Occipital lobe (tissue), 3 donors: ENCODE measurements at places on chromosomes 7 and 10.

GRCh38 chr7:132685277-132685676, 109.0 kb upstream of the PLXNA4 start:
- DNase-seq = no peak

DNA sequence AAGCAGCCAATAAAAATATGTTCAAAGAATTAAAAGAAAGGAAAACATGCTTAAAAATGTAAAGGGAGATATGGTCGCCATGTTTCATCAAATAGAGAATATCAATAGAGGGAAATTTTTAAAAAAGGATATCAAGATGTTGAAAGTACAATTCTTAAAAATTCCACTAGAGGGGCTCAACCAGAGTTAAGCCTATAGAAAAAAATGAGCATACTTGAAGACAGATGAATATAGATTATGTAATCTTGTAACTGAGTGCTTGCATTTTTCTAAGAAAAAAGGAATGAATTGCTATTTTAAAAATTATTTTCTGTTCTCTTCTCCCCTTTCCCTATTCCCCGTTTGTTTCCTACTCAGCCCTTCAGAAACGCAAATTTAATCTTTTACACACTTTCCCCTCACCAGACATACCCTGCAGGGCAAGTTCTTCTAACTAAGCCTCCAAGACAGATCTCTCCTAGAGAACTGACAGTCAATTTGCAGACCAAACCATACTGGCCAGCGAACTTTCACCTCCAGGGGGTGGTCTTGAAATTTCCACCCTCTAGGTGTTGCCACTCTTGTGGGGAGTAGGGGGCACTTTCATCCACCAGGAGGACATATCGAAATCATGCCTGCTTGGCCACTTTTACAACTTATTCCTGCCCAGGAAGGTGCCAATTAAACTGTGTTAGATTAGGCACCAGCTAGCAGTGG, 67.7 kb downstream of the NSUN6 start:
- no peak for DNase-seq

DNA sequence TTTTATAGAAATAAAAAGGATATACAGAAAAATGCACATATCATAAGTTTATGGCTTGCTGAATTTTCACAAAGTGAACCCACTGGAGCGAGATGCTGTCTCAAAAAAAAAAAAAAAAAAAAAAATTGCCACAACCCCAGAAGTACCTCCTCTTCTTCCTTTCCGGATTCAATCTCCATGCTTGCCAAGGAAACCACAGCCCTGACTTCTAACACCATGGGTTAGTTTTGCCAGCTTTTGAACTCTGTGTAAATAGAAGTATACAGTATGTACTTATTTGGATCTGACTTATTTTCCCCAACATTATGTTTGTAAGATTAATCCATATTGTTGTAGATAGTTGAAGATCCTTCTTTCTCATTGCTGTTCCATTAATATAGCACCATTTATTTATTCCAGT, 40.0 kb downstream of the FANK1 start:
- no peak for DNase-seq

DNA sequence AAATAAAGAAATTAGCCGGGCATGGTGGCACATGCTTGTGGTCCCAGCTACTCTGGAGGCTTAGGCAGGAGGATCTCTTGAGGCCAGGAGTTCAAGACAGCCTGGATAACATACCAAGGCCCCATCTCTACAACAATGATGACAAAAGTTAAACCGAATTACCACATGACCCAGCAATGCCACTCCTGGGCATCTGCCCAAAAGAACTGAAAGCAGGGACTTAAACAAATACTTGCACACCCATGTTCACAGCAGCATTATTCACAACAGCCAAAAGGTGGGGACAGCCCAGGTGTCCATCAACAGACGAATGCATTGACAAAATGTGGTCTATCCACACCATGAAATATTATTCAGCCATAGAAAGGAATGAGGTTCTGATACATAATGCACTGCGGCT, 83.9 kb downstream of the HIP1 start:
- DNase-seq = no peak

DNA sequence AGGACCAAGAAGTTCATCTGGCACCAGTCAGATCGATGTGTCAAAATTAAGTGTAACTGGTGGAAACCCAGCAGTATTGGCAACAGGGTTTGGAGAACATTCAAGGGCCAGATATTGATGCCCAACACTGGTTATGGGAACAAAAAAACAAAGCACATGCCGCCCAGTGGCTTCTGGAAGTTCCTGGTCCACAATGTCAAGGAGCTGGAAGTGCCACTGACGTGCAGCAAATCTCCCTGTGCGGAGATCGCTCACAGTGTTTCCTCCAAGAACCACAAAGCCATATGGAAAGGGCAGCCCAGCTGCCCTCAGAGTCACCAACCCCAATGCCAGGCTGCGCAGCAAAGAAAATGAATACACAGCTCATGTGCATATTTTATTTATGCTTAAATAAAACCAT, 10.1 kb upstream of the C7orf33 start:
- DNase-seq = no peak

- no peak for DNase-seq
These were observed 569.1 kb downstream of the INHBA start for GRCh38 chr7:41133690-41134299.

DNA sequence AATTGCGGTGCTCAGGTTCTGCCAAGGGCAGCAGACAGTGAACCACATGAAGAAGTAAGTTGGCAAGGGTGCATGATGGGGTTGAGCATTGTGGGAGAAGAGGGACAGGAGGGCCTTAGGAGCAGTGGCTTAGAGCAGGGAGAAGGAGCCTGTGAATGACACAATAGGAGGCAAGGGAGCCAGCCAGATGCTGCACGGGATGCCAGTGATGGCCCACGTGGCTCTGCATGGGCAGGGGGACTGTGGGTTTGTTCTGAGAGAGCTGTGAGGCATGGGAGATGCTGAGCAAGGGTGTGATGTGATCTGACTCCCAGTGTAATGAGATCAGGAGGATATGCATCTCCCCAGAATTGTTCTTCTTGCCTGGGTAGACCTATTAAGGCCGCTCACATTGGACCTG, 60.9 kb downstream of the C10orf90 start:
- DNase-seq = no peak

- no peak for DNase-seq
These were observed 115.7 kb downstream of the CACNA2D1 start for GRCh38 chr7:82327898-82328297.

- DNase-seq = no peak
These were observed 165.2 kb upstream of the CDCA7L start for GRCh38 chr7:22110881-22111280.

- DNase-seq = no peak
These were observed 1029.0 kb downstream of the GRM8 start for GRCh38 chr7:126223729-126224128.

DNA sequence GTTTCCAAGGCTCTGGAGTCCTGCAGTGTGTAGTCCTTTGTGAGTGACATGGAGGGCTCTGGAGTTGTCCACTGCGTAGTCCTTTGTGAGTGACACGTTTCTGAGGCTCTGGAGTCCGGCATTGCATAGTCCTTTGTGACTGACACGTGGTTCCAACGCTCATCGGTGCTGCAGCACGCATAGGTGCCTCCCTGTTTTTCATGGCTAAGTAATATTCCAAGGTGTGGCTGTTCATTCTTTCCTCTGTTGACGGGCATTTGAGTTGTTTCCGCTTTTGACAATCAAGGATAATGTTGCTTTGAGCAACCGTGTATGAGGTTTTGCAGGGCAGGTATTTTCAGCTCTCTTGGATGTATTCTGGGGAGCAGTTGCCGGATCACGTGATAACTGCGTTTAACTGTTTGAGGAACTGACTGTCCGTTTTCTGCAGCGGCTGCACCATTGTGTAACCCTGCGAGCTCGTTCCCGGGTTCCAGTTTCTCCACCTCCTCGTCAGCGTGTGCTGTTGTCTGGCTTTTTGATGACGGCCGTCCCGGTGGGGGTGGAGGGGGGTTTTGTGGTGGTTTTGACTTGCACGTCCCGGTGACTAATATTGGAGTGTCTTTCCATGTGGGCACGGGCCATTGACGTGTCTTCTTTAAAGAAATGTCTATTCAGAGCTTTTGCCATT, 21.1 kb downstream of the FAM20C start:
- no peak for DNase-seq

DNA sequence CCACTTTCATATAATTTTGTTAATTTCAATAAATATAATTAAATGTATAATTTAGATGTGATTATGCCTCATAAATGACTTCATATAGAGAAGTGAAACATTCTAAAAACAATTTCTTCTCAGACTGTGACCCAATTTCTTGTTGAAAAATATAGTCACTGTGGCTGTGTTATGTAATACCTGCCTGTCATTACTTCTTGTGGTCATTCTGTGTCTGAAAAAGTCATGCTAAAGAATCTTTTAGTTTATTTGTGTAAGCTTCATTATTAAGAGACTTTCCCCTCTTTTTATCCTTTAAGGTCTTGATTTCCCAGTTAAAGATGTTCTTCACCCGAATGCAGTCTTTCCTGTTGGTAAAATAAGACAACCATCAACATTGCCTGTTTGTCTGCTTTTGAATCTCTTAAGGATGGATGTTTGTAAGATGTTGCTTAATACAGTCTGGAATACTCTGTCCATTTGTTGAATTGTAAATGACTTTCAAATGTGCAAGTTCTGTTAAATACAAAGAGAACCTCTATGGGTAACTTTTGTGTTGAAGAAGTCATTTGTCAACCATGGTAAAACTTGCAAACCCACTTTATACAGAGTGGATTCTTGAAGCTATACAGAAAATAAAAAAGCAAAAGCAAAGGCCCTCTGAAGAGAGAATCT, 16.0 kb downstream of the KAT6B start:
- DNase-seq = no peak

DNA sequence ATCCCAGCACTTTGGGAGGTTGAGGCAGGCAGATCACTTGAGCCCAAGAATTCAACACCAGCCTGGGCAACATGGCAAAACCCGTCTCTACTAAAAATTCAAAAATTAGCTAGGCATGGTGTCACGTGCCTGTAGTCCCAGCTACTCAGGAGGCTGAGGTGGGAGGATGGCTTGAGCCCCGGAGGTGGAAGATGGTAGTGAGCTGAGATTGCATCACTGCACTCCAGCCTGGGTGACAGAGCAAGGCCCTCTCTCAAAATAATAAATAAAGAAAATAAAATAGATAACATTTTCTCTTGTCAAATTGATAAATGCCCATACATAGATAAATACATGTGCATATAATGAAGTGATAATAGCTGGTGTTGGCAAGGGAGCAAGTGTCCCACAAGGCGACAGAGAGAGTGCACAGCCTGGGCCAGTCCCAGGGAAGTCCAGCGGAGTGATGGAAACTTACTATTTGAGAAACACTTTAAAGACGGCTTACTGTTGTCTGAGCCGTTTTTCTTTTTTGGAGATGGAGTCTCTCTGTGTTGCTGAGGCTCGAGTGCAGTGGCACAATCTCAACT, 33.4 kb upstream of the DLG5 start:
- no peak for DNase-seq

GRCh38 chr7:7219216-7219615, 36.9 kb downstream of the C1GALT1 start:
- DNase-seq = no peak

DNA sequence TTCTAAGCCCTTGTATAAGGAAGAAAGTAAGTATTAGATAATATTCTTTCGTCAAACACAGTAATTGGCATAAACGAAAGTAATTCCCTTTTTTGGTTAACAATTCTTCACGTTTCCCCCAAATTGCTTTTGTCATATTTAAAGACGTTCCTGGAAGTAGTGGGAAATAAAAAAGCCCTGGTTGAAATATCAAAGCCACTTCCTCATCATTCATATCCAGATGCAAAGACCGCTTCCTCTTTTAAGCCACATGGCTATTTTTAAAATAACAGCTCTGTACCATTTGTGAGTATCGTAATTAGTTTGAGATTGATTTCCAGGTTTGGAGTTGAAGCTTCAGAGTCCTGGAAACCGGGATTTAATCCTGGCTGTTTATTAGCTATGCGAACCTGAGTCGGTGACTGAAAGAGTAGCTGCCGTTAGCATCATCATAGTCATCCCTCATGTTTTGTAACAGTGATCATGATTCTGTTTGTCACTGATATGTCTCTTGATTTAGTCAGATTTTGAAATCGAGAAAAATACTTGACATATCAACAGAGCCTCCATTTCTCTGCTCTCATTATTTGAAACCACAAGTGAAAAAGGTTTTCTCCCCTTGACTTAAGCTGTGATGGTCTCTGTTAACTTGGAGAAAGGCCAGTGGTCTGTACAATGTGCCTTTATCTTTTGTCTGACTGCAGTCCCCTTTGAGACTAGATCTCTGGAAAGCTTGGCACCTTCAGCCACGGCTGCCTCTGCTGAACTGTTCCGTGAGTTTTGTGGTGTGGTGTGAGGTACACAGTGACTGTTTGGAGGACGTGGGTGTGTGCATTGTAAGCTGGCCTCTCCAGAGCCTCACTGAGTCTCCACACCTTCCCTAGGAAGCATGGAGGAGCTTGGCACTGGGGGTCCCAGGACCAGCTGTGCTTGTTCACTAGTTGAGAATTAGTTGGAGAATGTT, 18.1 kb downstream of the OPTN start:
- no peak for DNase-seq

DNA sequence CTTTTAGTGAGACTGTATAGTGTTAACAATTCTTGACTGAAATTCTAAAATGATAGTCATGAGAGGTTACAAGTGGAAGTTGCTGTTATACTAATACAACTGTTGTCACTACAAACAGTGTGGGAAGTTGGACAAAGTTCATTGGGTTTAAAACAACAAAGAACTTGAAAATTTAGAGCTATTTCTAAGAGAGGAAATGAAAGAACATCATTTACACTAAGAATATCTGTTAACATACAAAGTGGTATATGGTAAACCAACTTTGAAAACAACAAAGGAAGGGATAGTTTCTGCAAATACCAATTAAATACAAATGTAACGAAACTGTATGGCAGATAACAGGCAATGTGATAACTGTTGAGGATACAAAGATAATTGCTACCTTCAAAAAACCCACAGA, 11.6 kb downstream of the MTPN start:
- DNase-seq = no peak

GRCh38 chr10:98916526-98917125, 319.0 kb downstream of the HPSE2 start:
- no peak for DNase-seq

GRCh38 chr7:115013886-115014285, 92.0 kb downstream of the MDFIC start:
- no peak for DNase-seq
